CD4-positive, alpha-beta T cell (primary cell): ENCODE measurements at places on chromosomes 1 and 21. TPM values are rescaled to one million over a fixed set of nuclear protein-coding genes. Genes with fewer than 3 reads are reported as not detected.

Gene ATAD3C
- 0.74 TPM for total RNA-seq

Gene DNALI1
- not detected for total RNA-seq

DNA sequence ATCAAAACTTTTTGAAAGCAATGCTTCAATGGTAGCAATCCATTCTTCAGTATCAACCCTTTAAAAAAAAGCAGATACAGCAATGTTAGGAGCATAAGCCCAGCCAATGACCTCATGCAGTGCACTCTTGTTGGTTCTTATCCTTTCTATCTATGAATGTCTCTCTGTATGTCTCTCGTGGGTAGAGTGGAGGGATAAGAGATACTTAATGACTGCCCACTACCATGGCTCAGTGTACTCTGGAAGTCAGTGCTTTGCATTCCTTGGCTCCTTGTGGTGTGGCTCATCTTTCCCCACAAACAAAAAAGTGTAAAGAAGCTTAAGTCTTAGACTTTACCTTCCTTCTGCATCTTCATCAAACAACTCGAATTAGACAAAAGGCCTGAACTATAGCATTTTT is 50.3 kb downstream of the PCSK9 start:
- H3K27ac ChIP-seq: no peak overlapping the region
- no peaks in the 10 kb centered on the region for H3K4me1 ChIP-seq
- no peak for DNase-seq
- H3K27me3 ChIP-seq: no peaks in the 10 kb centered on the region
- peaks cover 97% of the 10 kb centered on the region for H3K36me3 ChIP-seq

Gene GRHL3
- total RNA-seq: not detected

DNA sequence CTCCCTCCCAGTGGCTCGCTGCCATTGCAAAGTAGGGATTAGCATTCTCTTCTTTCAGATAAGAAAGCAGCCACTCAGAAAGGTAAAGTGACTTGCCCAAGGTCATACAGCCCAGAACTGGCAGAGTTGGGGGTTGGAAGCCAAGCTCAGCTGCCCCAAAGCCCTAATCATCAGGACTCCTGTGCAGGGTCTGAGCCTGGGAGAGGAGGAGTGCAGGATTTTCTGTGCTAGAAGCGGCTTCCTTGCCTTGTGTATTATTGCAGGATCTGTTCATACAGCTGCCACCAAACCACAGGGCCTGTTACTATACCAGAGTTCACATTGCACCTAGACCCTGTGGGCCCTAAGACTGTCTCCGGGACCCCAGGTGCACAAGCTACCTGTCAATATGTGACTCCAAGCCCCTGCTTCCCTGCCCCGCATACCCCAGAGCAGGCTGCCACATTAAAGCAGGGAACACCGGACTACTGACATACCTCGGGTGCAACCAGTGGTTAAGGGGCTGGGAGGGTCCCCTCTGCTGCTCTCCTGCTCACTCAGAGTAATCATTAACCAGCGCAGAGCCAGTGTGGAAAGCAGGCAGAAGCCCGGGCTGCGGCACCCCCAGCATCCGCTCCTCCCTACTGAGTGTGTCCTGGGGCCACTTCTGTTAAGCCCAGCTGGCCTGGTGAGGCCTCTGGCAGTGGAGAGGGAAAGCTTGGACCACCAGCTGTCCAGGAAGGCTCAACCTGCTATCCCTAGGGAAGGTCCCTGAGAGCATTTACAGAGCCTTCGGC is 15.8 kb downstream of the HSPG2 start:
- no peak overlapping the region for H3K27ac ChIP-seq
- no peaks in the 10 kb centered on the region for H3K27me3 ChIP-seq
- no peaks in the 10 kb centered on the region for H3K36me3 ChIP-seq
- no peak overlapping the region for H3K4me3 ChIP-seq
